ENCODE measurements at places on chromosomes 12 and 14. TPM values are rescaled to one million over a fixed set of nuclear protein-coding genes. Genes with fewer than 3 reads are reported as not detected.

DNA sequence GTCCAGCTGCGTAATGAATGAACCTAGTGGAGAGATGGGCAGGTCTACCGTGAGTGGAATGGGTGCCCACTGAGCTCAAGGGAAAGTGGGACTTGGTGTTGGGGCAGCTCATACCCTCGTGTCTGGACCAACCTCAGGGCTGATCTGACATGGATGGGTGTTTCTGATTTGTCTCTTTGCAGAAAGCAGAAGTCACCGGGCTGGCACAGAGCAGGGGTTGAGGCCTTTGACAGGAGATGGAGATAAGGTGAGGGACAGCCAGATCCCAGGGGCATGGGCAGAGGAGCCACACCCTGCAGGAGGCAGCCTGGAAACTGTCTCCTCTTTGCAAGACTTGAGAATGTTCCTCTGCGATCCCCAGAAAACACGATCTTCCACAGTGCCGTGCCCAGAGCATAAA, 20.9 kb upstream of the PPP1CC start:
- no peaks in the 10 kb centered on the region for H3K36me3 ChIP-seq
- H3K27ac ChIP-seq, result no peak overlapping the region
- no peaks in the 10 kb centered on the region for H3K27me3 ChIP-seq
- peaks cover 24% of the 10 kb centered on the region for H3K4me1 ChIP-seq
- no peak for DNase-seq

Gene TPPP2
- total RNA-seq, result 0.58 TPM

DNA sequence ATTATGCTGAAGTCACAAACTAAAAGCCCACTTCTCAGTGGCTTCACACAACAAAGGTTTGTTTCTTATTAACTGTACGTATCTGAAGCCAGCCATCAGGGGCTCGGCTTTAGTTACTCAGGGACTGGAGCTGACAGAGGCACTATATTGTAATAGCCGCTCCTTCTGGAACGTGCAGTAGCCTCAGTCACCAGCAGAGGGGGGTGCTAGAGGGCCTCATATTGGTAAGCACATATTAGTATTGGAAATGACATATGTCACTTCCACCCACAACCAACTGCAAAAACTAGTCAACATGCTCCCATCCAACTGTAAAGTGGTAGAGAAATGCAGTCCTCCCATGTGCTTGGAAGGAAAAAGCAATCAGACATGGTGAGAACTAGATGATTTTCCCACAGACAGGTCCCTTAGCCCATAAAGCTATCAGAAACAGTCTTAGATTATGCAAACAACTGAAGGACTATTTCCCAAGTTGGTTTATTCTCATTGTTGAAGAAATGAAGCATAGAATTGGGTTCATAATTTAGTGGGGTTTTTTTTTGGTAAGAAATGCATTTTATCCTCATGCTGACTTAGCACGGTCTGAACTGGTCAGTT, 183.6 kb upstream of the G2E3 start:
- no peak overlapping the region for H3K4me3 ChIP-seq
- no peaks in the 10 kb centered on the region for H3K27me3 ChIP-seq
- H3K36me3 ChIP-seq, result no peaks in the 10 kb centered on the region
- peak; percentile 76 for DNase-seq
- H3K4me1 ChIP-seq, result no peaks in the 10 kb centered on the region

DNA sequence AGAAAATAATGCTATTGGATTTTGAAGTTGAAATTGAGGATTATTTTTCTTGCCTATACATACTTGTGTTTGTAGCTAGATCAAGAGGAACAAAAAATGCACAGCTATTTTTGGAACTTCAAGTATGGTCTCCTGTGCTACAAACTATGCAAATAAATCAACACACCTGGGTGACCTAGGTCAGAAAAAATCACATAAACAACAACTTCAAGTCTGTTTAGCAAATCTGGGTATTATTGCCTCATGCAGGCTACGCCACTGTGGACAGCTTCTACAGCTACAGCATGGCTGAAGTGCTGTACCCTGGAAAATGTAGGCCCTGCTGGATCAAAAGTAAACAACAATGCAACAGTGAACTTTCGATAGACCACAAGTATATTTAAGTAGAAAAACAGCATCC, 87.5 kb downstream of the SLC6A15 start:
- H3K4me1 ChIP-seq, result no peaks in the 10 kb centered on the region
- no peaks in the 10 kb centered on the region for H3K36me3 ChIP-seq
- H3K27me3 ChIP-seq, result no peaks in the 10 kb centered on the region
- H3K4me3 ChIP-seq, result no peak overlapping the region
- no peak for DNase-seq
- no peak overlapping the region for H3K27ac ChIP-seq

- no peak overlapping the region for H3K4me3 ChIP-seq
- H3K36me3 ChIP-seq, result peaks cover 18% of the 10 kb centered on the region
- no peaks in the 10 kb centered on the region for H3K27me3 ChIP-seq
- H3K27ac ChIP-seq, result no peak overlapping the region
- peaks cover 29% of the 10 kb centered on the region for H3K4me1 ChIP-seq
Measured at GRCh38 chr12:6465467-6466183, 4.9 kb downstream of the VAMP1 start.

DNA sequence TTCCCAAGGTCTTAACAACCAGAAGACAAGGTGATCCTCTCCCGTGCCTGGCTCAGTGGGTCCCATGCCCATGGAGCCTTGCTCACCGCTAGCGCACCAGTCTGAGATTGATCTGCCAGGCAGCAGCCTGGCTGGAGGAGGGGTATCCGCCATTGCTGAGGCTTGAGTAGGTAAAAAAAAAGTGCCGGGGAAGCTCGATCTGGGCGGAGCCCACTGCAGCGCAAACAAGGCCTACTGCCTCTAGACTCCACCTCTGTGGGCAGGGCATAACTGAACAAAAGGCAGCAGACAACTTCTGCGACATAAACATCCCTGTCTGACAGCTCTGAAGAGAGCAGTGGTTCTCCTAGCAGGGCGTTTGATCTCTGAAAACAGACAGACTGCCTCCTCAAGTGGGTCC, 104.0 kb downstream of the C14orf39 start:
- H3K36me3 ChIP-seq, result no peaks in the 10 kb centered on the region
- no peaks in the 10 kb centered on the region for H3K27me3 ChIP-seq
- no peak overlapping the region for H3K27ac ChIP-seq
- no peaks in the 10 kb centered on the region for H3K4me1 ChIP-seq
- no peak overlapping the region for H3K4me3 ChIP-seq

DNA sequence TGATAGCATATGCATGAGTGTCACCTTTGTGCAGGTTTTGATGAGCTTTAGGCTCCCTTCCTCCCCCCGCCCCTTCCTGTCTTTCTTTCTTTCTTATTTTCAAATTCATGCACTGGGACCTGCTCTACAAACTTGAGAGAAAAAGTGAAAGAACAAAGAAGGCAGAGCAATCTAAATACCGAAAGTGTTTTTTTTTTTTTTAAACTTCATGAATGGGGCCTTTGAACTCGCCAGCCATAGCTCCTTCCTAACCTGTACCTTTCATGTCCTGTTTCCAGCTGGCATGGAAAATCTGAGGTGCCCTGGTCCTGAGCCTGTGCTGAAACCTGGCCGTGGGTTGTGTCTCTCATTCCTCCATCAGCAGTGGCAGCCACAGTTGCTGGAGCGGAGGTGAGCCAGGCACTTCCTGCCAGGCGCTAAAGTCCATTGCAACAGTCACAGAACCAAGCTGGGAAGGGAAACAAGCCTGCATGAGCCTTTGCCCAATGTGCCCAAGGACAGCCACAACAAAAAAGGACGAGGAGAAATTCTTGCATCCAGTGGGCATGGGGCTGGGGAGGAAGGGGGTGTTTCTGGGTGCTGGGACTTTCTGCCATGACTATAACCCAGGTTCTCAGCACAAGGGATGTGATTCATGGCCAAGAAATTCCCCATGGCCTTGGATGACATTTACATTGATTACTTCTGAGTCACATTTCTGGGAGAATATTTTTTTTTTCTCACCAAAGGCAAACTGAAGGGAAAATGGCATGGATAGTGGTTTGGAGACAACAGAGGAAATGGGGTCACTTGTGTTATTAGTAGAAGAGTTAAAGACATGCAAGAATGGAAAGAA, 102.7 kb downstream of the TMEM30B start:
- peak overlapping the region; percentile 43 for H3K4me3 ChIP-seq
- DNase-seq, result peak; percentile 85
- H3K36me3 ChIP-seq, result no peaks in the 10 kb centered on the region
- H3K27ac ChIP-seq, result peak overlapping the region; percentile 59

DNA sequence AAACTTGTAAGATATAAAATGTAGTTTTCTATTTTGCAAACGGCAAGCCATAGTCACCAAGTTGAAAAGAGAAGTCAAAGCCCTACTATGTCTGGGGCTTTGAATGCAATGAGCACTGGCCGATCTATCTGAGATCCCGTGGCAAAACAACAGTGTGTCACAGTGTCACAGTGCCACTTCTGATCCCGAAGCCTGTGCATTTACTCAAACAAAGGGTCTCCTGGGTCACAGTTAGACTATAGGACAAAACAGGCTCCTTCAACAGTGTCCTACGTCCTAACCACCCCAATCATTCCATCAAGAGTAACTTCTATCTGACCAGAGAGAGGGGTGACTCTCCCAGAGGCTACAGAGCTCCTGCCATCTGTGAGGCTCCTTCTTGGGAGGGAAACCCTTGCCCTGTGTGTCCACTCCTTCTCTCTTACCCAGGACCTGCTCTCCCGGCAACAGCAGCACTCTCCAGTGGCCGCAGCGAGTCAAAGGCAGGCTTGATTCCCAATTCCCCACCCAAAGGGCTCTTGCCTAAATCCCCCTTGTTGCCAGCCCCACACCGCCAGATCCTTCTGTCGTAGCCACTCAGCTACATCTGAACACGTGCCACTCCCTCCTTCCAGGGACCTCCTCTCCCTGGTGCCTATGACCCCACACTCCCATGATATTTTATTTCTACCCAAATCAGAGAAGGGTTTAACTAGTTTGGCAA, 14.0 kb upstream of the SELPLG start:
- H3K4me1 ChIP-seq, result no peaks in the 10 kb centered on the region
- no peak for DNase-seq
- no peaks in the 10 kb centered on the region for H3K27me3 ChIP-seq
- no peak overlapping the region for H3K4me3 ChIP-seq

Gene ESPL1
- total RNA-seq, result 11.6 TPM

DNA sequence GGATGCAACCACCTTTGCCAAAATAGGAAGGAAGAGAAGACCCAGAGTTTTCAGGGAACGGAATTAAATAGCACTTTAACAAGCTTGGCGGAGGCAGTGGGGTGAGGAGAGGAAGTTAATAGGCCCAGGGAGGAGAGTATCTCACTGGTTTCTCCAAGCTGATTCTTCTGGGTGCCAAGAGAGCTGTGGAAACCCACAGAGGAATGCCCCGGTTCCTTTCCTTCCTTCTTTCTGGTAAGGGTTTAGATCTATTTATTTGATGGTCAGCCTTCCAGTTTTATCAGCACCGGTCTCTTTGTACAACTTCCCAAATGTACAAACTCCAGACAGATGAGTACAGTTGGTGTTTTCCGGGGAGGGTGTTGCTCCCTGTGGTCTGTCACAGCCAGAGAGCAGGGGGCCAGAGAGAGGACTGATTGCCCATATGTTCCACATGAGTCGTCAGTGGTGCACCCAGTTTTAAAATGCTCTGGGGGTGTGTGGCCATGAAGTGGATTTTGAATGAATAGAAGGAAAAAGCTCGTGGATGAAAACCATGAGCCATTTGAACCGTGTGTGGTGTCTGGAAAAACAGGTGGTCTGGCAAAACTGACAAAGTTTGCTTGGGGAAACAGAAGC, 26.6 kb downstream of the PRKCH start:
- no peak for DNase-seq
- H3K4me3 ChIP-seq, result no peak overlapping the region
- no peaks in the 10 kb centered on the region for H3K36me3 ChIP-seq
- no peaks in the 10 kb centered on the region for H3K4me1 ChIP-seq
- H3K27me3 ChIP-seq, result no peaks in the 10 kb centered on the region

- H3K27me3 ChIP-seq, result no peaks in the 10 kb centered on the region
- no peak within 1 kb of the TSS for H3K27ac ChIP-seq
- H3K36me3 ChIP-seq, result no peaks in the 10 kb centered on the region
- no peaks in the 10 kb centered on the region for H3K4me1 ChIP-seq
Measured at GRCh38 chr12:10409392-10409791, at the start of gene KLRC4. Gene KLRC4, minus strand, starts transcription at chr12:10409757. Its CDS starts 182 bp downstream, at chr12:10409575.

Gene RNASE7
- not detected for total RNA-seq

Gene ATL1
- 0.60 TPM for total RNA-seq

Gene AVPR1A
- not detected for total RNA-seq

DNA sequence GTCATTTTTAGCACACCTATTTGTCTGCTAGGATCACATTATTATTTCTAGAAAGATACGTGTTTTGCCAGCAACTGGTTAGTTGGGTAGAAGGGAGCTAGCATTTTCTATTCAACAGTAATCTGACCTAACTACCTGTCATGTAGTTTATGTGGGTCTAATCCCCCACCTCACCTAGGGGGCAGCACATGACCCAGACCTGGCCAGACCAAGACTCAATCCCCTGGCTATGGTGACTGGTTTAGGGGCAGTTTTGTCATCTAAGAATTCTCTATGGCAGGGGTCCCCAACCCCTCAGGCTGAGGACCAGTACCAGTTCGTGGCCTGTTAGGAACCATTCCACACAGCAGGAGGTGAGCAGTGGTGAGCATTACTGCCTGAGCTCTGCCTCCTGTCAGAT, 29.5 kb upstream of the EVL start:
- no peak overlapping the region for H3K27ac ChIP-seq
- H3K36me3 ChIP-seq, result no peaks in the 10 kb centered on the region
- no peak for DNase-seq
- H3K27me3 ChIP-seq, result no peaks in the 10 kb centered on the region
- peaks cover 27% of the 10 kb centered on the region for H3K4me1 ChIP-seq

Gene FOS
- 4.3 TPM for total RNA-seq

- H3K4me1 ChIP-seq, result peaks cover 29% of the 10 kb centered on the region
- no peak overlapping the region for H3K4me3 ChIP-seq
- H3K36me3 ChIP-seq, result no peaks in the 10 kb centered on the region
- no peaks in the 10 kb centered on the region for H3K27me3 ChIP-seq
- no peak overlapping the region for H3K27ac ChIP-seq
- DNase-seq, result no peak
Measured at GRCh38 chr14:89503431-89503996, 86.5 kb upstream of the FOXN3 start.

GRCh38 chr14:81682134-81682533, 148.5 kb upstream of the SEL1L start:
- DNase-seq, result no peak
- no peaks in the 10 kb centered on the region for H3K4me1 ChIP-seq
- no peak overlapping the region for H3K4me3 ChIP-seq
- H3K27me3 ChIP-seq, result no peaks in the 10 kb centered on the region
